Dermis blood vessel endothelial cell (primary cell): ENCODE measurements at places on chromosomes 11 and 22.

- DNase-seq = no peak
Measured at GRCh38 chr11:31895926-31896325, 84.8 kb upstream of the PAX6 start.

GRCh38 chr11:72984453-72985077 lies 157.6 kb downstream of the FCHSD2 start:
- no peak for DNase-seq

- no peak for DNase-seq
Measured at GRCh38 chr11:116835042-116835772, 2.2 kb downstream of the APOA1 start.

- no peak for DNase-seq
Measured at GRCh38 chr11:75345455-75346160, 5.9 kb downstream of the ARRB1 start.

GRCh38 chr11:119580081-119580480 lies 148.9 kb downstream of the NECTIN1 start:
- DNase-seq = no peak

DNA sequence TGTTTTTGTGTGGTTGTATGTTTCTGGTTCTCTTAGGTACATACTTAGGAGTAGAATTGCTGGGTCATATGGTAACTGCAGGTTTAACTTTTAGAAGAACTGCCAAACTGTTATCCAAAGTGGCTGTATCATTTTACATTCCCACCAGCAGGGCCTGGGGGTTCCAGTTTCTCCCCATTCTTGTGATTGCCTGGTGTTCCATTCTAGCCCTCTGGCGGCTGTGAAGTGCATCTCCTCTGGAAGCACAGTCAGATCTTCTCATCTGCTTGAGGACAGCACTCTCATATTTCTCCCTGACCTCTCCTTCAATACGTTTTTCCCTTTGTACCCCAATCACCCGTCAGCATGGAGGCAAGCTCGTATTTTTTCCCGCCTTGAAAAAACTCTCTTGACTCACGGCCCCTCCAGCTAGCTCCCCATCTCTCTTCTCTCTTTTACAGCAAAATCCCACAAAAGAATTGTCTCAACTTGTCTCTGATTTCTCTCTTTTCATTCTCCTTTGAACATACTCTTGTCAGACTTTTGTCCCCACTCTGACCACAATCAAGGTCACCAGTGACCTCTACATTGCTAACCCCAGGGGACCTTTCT lies 56.8 kb upstream of the THY1 start:
- peak; percentile 53 for DNase-seq

- DNase-seq = peak; percentile 60
Measured at GRCh38 chr11:125348674-125349309, 147.3 kb downstream of the FEZ1 start.

DNA sequence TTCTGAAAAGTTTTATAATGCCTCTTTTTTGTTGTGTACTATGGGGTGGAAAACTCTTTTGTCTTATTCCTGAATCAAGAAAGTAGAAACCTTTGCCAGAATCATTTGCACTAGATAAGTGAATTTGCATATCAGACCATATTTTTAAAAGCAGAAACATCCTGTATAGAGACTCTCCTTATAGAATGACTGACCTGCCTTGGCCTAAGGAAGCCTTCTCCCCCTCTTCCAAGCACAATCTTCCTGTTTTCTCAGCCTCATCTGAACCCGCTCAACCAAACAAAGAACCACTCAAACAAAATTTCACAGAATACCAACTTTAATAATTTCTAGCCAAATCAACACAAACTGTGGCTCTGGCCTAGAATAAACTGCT lies 60.3 kb downstream of the SIK3 start:
- peak; percentile 33 for DNase-seq

- DNase-seq = no peak
Measured at GRCh38 chr11:12876340-12876739, 132.8 kb upstream of the RASSF10 start.

- DNase-seq = peak; percentile 47
Measured at GRCh38 chr11:69744435-69744834, 30.7 kb downstream of the FGF4 start.

GRCh38 chr11:49505231-49505630 lies 296.8 kb upstream of the FOLH1 start:
- DNase-seq = no peak

DNA sequence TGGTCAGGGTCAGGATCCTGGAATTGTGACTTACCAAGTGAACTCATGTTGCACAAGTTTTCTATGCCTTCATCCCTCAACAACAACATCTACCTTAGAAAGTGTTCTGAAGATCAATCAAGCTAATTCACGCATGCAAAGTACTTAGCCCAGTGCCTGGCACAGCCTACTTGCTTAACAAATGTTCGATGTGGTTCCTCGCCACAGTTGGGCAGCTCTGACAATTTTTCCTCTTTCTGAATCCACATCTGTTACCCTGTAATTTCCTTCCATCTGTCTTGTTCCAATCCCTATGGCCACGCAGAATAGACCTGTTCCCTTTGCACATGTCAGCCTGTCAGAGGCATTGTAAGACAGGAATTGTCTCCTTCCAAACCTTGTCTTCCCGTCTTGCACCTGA lies 1415.2 kb downstream of the TBC1D22A start:
- no peak for DNase-seq

GRCh38 chr22:20657963-20658362 lies 116.0 kb upstream of the SERPIND1 start:
- DNase-seq = no peak

DNA sequence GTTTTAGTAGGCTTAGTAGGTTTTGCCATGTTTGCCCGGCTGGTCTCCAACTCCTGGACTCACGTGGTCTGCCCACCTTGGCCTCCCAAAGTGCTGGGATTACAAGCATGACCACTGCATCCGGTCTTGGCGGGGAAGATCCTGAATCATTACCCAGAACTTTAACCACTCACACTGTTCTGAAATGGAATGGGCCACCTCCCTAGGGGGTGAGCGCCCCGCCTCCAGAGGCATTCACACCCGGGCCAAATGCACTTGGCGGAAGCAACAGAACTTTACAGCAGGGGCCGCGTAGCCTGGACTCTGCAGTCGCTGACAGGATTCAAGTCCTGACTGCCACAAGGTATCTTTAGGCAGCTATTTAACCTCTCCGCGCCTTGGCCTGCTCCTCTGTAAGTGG lies 5.4 kb downstream of the CCDC86 start:
- no peak for DNase-seq

DNA sequence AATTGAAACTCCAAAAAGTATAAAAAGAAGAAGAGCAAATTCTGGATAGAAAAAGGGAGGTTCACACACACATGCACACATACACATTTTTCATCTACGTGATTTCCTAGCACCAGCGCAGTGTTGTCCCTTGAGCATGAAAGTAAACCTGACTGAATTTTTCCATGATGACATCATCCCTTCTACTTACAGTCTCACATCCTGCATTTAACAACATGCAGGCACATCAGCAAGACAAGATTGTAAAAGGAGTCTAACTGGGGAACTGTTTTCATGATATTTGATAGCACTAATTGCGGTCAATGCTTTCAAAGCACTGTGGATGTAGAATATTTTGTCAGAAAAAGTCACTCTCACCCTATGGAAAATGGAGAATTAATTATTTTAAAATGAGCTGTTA lies 36.6 kb downstream of the GAS2 start:
- DNase-seq = peak; percentile 94

DNA sequence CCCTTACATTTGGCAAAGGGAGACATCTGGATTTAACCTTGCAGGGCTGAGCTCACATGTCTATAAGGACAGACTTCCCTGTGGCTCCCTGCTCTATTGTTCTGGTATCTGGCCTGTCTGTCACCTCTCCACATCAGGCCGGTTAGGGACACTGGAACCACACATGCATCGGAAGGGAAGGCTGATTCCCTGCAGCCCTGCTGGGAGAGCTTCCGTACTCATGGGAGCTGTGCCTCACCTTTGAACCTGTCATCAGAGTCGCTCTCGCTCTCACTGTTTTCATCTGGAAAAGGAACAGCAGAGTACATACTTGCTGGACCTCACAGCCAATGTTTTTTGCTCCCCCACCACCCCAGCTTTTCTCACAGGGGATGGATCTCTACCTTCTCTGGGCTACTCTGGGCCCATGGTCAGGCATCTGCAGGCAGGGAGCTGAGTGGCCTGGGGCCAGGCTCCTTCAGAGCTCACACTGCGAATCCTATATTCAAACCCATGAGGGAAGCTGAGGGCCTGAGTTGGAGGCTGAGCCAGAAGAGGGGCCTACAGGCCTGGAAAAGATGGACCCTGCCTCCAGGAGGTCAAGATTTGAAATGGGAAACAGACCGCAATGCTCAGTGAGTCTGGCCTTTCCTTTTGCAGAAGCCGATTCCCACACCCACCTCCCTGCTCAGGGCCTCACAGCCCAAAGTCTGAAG lies 31.3 kb downstream of the RPL27A start:
- DNase-seq = no peak

GRCh38 chr11:76810151-76810853 lies 27.1 kb downstream of the TSKU start:
- peak; percentile 76 for DNase-seq

GRCh38 chr11:8807544-8808225 lies 103.3 kb upstream of the AKIP1 start:
- no peak for DNase-seq

GRCh38 chr11:94974178-94974577 lies 669 bp downstream of the KDM4D start:
- DNase-seq = no peak

- no peak for DNase-seq
Measured at GRCh38 chr22:44884968-44885805, 124.6 kb downstream of the PHF21B start.

- no peak for DNase-seq
Measured at GRCh38 chr11:1163321-1163910, 5.7 kb downstream of the MUC5AC start.

- no peak for DNase-seq
Measured at GRCh38 chr11:44527476-44527875, 38.0 kb upstream of the CD82 start.

GRCh38 chr11:133163463-133164419 lies 368.6 kb downstream of the OPCML start:
- peak; percentile 7 for DNase-seq

GRCh38 chr11:81970886-81971285 lies 762.8 kb downstream of the FAM181B start:
- no peak for DNase-seq

DNA sequence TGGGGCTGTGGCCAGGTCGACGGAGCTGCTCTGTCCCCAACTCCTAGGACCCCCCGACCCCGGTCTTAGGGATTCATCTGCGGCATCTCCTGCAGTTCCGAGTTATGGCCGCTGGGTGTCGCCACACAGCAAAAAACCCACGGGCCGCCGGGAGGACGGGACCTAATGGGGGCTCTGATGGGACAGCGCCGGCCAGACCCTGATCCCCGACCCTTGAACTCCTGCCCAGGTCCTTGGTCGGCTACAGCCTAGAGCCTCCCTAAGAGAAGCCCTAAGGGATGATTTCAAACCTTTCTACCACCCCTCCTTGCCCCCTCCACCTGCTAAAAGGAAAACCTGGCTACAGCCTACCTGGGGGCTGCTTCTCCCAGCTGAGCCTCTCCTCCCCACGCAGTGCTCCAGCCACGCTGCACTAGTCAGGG lies 30.8 kb upstream of the LRRC10B start:
- peak; percentile 60 for DNase-seq

DNA sequence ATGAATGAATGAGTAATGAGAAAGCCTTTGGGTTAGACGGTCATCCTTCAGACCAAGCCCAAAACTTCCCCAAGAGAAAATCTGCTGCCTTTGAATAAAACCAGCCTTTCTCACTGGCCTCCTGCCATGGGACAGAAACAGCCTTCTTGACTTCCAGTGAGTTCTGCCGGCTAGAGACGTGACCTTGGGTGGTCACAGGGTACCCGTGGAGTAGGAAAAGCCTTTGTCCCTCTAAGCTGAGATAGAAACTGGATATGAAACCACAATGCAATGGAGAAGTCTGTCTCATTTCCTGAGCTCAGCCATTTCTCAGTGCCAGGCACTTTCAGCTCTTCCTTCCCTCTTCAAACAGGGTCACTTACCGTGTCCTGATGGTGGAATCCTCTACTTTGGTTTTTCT lies 21.2 kb upstream of the YWHAH start:
- peak; percentile 49 for DNase-seq

DNA sequence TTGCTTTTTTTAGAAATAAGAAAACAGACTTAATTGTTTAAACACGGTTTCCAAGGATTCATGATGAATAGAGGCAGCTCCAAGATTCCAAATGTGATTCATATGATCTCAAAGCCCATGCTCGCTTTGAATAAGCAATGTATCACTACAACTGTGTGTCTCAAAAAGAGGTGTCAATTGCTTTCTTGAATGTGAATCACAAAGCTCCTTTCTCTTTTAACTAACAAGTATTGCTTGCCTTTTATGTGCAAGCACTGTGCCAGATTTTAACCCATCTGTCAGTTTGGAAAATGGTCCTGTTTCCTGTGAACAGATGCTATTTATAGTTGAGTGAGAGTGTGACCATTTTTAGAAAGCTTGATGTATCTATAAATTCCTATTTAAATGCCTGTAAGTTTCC lies 6.5 kb downstream of the OOSP1 start:
- no peak for DNase-seq

DNA sequence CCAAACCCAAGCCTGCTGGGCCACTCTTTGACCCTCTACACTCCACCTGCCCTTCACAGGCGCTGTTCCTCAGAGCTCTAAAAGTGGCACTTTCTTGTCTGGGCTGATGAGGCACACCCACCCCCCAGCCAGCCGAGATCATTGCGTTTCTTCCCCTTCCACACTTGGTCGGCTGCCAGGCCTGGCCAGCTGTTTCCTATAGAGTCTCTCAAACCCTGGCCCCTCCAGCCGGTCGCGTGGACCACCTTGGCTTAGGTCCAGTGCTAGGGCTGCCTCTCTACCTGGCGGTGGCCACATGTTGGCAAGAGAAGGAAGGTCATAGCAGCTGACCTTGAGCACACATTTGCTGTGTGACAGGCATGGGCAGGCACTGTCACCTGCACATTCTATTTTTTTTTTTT lies 60.6 kb downstream of the PPP6R2 start:
- DNase-seq = peak; percentile 90

DNA sequence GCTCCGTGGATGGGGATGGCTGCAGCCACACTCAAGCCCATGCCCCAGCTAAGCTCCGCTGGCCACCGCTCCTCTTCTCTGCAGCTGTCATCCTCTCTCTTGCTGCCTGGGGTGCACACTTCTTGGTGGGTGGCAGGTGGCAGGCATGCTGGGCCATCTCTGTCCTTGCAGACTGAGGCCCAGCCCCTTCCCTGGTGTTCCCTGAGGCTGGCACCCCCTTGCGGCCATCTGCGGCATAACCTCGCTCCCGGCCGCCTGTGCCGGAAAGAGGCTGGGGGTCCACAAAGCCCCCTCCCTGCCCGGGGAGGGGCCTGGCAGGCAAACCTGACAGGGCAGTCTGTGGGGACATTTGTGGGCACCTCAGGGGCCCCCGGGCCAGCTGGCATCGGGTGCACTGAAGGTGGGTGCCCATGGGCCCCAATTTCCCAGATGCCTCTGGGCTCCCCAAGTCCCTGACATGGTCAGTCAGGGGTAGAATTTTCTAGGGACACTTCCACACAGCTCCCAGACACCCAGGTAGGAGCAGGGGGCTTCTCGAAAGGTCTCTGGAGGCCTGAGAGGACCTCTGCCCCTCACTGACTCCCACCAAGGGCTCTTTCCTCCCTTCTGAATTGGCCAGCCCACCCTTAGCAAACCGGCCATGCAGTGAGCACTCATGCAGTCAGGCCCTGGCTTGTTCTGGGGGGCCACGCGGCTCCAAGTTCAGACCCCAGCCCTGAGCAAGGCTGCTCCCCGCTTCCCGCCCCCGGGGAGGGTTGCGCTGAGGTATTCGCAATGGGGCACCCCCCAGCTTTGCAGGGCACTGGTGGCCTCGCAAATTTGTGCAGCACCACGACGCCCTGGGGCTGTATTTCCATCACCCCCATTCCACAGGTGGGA lies 23.5 kb upstream of the TH start:
- DNase-seq = peak; percentile 55

- DNase-seq = no peak
Measured at GRCh38 chr11:17876827-17877226, 136.0 kb downstream of the SERGEF start.

GRCh38 chr11:11980841-11981308 lies 27.6 kb downstream of the DKK3 start:
- peak; percentile 60 for DNase-seq
